ELR (cell line): ENCODE measurements at places on chromosomes 13 and 19.

DNA sequence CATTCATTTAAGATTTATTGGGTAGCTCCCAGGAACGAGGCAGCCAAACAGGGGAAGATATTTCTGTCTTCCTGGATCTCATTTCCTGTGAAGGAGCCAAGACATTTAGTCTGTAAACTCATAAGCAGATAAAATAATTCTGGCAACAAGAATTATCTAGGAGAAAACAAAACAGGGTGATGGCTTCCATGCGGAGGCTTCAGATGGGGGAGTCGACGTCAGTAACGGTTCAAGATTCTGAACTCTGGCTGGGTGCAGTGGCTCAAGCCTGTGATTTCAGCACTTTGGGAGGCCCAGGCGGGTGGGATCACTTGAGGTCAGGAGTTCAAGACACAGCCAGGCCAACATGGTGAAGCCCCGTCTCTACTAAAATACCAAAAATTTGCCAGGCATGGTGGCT lies 1.3 kb downstream of the GNA15 start:
- DNase-seq, result no peak

DNA sequence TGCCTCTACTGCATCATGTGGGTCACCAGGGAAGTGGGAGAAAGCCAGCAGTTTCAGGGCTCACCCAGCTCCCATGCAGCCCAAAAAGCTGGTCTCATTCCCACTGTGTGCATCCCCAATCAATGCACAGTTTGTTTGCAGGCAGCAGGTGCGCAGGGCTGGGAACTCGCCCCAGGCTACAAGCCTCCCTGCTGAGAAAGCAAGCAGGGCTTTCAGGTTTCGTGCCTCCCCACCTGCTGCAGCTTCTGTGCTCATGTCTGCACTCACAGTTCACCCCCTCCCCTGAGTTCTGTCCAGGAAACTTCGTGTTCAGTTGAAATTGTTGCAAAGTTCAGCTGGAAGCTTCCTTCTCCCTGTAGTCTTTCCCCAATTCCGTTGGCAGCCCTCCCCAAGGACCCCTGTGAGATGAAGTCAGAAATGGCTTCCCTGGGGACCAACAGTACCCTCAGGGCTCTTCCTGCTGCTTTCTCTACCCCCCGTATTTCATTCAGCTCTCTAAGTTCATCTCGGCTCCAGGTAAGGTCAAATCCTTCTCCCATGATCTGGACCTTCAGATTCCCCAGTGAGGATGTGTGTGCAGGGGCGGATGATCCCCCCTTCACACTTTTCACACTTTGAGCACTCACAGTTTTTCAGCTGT lies 10.3 kb upstream of the KLK3 start:
- DNase-seq, result no peak

- DNase-seq, result peak; percentile 96
These were observed 136.3 kb upstream of the SERP2 start for GRCh38 chr13:44237276-44237767.

DNA sequence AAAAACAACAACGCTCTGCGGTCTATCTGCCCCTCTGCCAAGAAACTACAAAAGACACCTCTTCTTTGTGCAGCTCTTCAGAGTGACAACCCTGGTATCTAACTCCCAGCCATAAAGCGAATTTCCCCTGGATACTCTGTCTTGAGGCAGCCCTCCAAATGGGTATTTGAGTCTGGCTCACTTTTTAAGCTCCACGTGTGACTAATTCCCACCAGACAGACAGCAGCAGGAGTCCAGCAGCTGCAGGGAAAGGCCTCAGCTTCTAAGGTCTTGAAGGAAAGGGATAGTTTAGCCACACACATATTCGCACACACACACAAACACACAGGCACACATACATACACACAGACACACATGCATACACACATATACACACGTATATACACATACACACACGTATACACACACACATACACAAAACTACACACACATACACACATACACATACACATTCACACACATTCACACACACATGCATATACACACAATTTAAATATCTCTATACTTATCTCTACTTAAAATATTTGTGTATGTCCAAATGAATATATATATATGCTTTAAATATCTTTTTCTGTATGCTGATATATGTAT lies 188.8 kb downstream of the TSHZ3 start:
- no peak for DNase-seq

DNA sequence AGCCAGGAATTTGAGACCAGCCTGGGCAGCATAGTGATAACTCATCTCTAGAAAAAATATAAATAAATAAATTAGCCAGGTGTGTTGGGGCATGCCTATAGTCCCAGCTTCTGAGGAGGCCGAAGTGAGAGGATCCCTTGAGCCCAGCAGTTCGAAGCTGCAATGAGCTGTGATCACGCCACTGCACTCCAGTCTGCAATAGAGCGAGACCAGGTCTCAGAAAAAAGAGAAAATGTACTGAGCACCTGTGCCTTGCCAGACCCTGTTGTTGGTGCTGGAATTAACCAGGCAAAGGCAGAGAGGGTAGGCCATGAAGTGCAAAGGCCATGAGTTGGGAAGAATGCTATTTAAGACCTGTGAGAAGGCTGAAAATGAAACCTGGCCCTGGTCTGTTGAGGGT lies 2.7 kb downstream of the CYTH2 start:
- DNase-seq, result no peak

DNA sequence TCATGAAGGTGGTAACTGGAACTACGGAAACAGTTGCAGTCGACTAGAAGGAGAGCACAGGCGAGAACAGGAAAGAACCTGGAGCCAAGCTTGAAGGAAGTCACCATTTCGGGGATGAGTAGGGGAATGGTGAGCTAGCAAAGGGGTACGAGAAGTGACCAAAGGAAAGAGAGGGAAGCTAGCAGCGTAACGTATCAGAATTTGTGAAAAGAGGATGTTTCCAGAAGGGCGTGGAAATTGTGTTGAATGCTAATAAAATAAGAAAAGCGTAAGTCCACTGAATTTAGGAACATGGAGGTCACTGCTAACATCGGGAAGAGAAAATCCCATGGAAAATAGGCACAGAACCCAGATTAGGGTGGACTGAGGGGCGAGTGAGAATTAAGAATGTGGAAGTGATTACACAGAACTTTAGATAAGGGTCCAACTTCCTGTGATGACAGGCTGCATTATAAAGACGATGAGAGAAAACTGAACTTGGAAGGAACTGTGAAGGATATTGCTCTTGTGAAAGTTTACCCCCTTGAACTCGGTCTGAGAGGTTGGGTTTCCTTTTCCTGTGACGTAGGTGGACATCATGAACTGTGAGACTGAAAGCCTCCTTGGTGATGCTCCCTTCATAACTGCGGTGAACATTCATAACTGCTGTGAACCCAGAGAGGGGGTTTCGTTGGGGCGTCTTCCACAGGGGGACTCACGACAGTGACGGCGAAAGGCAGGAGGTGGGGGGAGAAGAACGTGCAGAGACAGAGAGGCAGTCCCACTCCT lies 2.0 kb upstream of the FFAR2 start:
- DNase-seq, result no peak

- no peak for DNase-seq
These were observed 2.0 kb downstream of the LRRC4B start for GRCh38 chr19:50565984-50566903.

GRCh38 chr13:102190930-102191329 lies 210.9 kb downstream of the FGF14 start:
- no peak for DNase-seq

DNA sequence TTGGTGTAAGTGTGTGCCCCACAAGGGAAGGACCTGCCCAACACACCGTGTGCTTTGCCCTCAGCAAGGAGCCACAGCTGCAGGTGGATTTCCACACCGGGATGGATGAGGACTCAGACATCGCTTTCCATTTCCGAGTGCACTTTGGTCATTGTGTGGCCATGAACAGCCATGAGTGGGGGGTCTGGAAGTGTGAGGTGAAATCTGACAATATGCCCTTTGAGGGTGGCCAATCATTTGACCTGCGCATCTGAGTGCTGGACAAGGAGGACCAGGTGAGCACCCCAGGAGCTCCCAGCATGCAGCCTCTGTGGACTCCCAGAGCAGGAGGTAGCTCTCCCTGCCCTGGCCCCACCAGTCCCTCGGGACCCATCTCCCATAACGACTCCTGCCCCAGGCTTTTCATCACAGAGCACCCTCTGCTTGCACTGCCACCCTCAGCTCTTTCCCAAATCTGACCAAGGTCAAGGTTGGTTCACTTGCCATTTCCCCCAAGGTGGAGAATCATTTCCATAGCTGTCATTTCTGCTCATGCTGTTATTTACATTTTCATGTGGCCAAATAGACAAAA lies 13.2 kb upstream of the EID2 start:
- DNase-seq, result no peak

DNA sequence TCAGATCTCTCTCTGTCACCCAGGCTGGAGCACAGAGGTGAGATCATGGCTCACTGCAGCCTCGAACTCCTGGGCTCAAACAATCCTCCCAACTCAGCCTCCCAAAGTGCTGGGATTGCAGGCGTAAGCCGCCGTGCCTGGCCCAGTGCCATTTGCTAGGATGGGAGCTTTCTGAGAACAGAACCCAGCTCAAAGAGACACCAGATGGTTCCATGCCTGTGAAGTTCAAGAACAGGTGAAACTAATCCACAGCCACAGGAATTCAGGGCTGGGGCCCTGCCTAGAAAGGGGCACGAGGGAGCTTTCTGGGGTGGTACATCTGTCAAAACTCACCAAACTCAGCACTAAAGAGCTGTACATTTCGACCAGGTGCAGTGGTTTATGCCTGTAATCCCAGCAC lies 4.2 kb downstream of the SLC7A9 start:
- no peak for DNase-seq
